Bronchial smooth muscle cell (primary cell): ENCODE measurements at places on chromosomes 3 and 15. TPM values are rescaled to one million over a fixed set of nuclear protein-coding genes. Genes with fewer than 3 reads are reported as not detected.

Gene ATP10A
- 2.5 and 4.3 TPM in 2 replicates for total RNA-seq

Gene SLC2A2
- not detected in 2 replicates for total RNA-seq

Gene CIB2
- total RNA-seq = 1.1 and 1.8 TPM in 2 replicates

Gene MGLL
- total RNA-seq = 12.8 and 13.6 TPM in 2 replicates

Gene GOLGA6B
- total RNA-seq = under 0.01 TPM in 1 of 2 replicates, not detected in the other

Gene MOBP
- under 0.01 TPM in 1 of 2 replicates, not detected in the other for total RNA-seq

Gene ZPLD1
- under 0.01 TPM in 2 replicates for total RNA-seq

Gene UPK1B
- under 0.01 TPM in 1 of 2 replicates, not detected in the other for total RNA-seq

Gene FSIP1
- total RNA-seq = 1.5 and 2.5 TPM in 2 replicates

Gene SLC22A13
- under 0.01 and 0.09 TPM in 2 replicates for total RNA-seq

Gene SLC7A14
- 3.3 and 29.8 TPM in 2 replicates for total RNA-seq

Gene WDR49
- total RNA-seq = under 0.01 and 0.17 TPM in 2 replicates

Gene MAPK6
- total RNA-seq = 38.0 and 38.1 TPM in 2 replicates

Gene NR2C2
- total RNA-seq = 12.3 and 14.5 TPM in 2 replicates

Gene MEIS2
- 42.6 and 119 TPM in 2 replicates for total RNA-seq

Gene LRTM1
- total RNA-seq = not detected in 2 replicates

Gene IQCH
- total RNA-seq = 3.5 and 4.8 TPM in 2 replicates

Gene ENTPD3
- total RNA-seq = under 0.01 and 0.09 TPM in 2 replicates

Gene KLHDC8B
- total RNA-seq = 45.7 and 67.5 TPM in 2 replicates

Gene IL5RA
- total RNA-seq = under 0.01 TPM in 1 of 2 replicates, not detected in the other

Gene PSMD6
- total RNA-seq = 84.3 and 97.0 TPM in 2 replicates

Gene MYH15
- 0.86 and 0.95 TPM in 2 replicates for total RNA-seq

Gene CD80
- 0.16 and 0.26 TPM in 2 replicates for total RNA-seq

Gene PTX3
- total RNA-seq = 89.6 and 107 TPM in 2 replicates

Gene CD86
- not detected in 2 replicates for total RNA-seq

Gene HIGD1A
- total RNA-seq = 131 TPM in 2 replicates

Gene RBP2
- not detected in 2 replicates for total RNA-seq

Gene CALML4
- 1.2 and 2.7 TPM in 2 replicates for total RNA-seq

Gene MUC20
- total RNA-seq = 0.60 and 0.95 TPM in 2 replicates

Gene CCPG1
- total RNA-seq = 42.7 and 56.0 TPM in 2 replicates

Gene ZNF774
- total RNA-seq = 0.86 and 1.7 TPM in 2 replicates

Gene KNL1
- total RNA-seq = 0.52 and 1.7 TPM in 2 replicates

Gene PLA2G4E
- total RNA-seq = not detected in 2 replicates

Gene SNX22
- total RNA-seq = 0.26 and 0.32 TPM in 2 replicates

Gene ITPKA
- 5.2 TPM in 2 replicates for total RNA-seq

Gene HIGD2B
- under 0.01 TPM in 1 of 2 replicates, not detected in the other for total RNA-seq

Gene SYNPR
- not detected in 2 replicates for total RNA-seq

Gene B4GALT4
- total RNA-seq = 23.0 and 24.1 TPM in 2 replicates

Gene ICE2
- 22.9 and 33.7 TPM in 2 replicates for total RNA-seq

Gene EXD1
- under 0.01 TPM in 1 of 2 replicates, not detected in the other for total RNA-seq

Gene SLC27A2
- under 0.01 TPM in 1 of 2 replicates, not detected in the other for total RNA-seq

Gene MORC1
- total RNA-seq = not detected in 2 replicates

Gene CCNDBP1
- total RNA-seq = 44.8 and 52.0 TPM in 2 replicates

Gene RETNLB
- total RNA-seq = not detected in 2 replicates

Gene MESP1
- 0.17 and 0.79 TPM in 2 replicates for total RNA-seq

Gene CHRM5
- total RNA-seq = under 0.01 TPM in 1 of 2 replicates, not detected in the other

Gene PFN2
- total RNA-seq = 248 and 272 TPM in 2 replicates

Gene POLQ
- 1.9 and 2.7 TPM in 2 replicates for total RNA-seq

Gene NR1I2
- under 0.01 TPM in 1 of 2 replicates, not detected in the other for total RNA-seq

Gene CYP8B1
- not detected in 2 replicates for total RNA-seq

Gene ADAMTS17
- total RNA-seq = 0.09 TPM in 1 of 2 replicates, not detected in the other

Gene AADACL2
- not detected in 2 replicates for total RNA-seq

Gene GRK7
- total RNA-seq = not detected in 2 replicates

Gene IDH2
- total RNA-seq = 24.0 and 37.2 TPM in 2 replicates

Gene FHIT
- total RNA-seq = 0.77 and 0.95 TPM in 2 replicates

Gene ARRDC4
- total RNA-seq = 6.3 and 7.7 TPM in 2 replicates

Gene CEMIP
- 27.4 and 78.4 TPM in 2 replicates for total RNA-seq

Gene UBA3
- total RNA-seq = 82.3 and 100 TPM in 2 replicates
